Peyer's patch (tissue), 4 donors: ENCODE measurements at places on chromosomes 3 and 15.

DNA sequence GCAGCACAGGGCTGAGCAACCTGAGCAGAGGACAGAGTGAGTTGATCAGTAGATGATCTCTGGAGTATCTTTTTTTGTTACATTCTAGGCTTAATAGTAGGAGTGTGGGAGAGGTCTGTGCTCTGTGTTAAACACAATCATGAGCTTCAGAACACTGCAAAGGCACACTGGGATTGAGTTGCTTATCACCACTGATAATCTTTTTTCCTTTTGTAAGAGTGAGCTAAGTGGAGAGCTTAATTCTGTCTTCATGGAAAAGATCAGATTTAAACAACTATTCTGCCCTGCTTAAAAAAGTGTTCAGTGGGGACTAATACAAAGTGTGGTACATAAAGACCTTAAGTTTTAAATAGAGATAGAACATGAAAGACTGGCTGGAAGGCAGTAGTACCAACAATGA lies 1.1 kb downstream of the OR4F6 start:
- no peak for DNase-seq

DNA sequence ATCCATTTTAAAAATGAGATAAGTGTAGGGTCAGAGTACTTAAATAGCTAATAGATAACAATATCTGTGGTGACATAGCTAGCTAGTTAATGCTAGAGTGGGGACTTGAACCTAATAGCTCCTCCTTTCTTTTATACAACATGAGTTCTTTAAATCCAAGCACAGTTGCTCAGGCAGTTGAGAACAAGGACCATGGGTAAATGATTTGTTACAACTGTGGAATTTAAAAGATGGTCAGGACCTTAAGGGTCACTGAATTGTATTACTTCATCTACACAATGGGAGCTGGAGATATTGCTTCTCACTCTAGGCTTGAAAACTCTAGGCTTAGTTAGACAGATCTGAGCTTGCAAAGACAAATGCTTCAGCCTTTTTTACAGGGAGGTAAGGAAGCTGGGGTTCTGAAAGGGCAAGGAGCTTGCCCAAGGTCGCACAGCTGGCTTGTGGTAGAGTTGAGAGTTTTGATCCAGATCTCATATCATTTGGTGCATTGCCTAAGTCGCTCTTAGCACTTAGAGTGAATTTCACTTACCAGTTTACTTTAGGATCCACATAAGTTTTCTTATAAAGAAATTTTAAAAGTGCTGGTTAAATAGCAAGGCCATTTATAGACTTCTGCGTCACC lies 90.2 kb downstream of the EDEM1 start:
- no peak for DNase-seq

DNA sequence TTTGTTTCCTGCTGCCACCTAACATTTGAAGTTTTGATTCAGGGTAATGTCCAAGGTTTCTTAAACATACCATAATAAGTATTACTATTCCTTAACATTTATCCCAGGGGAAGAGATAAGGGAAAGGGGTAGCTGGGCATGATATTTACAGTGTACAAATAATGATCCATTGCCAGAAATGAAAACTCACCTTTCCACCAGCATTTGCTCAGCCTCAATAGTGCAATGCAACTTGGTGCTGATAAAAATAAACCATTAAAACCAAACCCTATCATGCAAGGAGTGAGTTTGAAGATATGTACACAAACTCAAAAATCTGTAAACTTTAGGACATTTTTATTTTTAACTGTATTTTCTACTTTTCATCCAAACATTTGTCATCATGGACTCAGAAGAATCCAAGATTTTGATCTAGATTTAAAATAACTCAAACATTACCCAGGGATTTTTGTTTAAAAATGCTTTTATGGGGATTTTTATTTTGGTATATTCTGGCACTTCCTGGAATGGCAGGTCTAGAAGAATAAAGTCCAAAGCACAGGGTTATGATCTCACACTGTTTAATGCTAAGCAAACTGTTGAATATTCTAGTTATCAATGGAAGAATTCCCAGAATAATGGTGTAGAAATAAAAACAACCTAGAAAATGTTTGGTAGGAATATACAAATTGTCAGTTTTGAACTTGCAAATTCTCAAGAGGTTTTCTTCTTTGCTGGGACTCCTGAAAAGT lies 32.5 kb upstream of the SLC2A2 start:
- DNase-seq, result no peak

GRCh38 chr3:182686033-182686886 lies 107.0 kb upstream of the ATP11B start:
- no peak for DNase-seq

GRCh38 chr3:30135190-30135589 lies 471.2 kb upstream of the TGFBR2 start:
- no peak for DNase-seq
